ENCODE measurements at places on chromosomes 7 and 10.

GRCh38 chr10:82942286-82943099, 1067.5 kb downstream of the NRG3 start:
- DNase-seq: no peak

DNA sequence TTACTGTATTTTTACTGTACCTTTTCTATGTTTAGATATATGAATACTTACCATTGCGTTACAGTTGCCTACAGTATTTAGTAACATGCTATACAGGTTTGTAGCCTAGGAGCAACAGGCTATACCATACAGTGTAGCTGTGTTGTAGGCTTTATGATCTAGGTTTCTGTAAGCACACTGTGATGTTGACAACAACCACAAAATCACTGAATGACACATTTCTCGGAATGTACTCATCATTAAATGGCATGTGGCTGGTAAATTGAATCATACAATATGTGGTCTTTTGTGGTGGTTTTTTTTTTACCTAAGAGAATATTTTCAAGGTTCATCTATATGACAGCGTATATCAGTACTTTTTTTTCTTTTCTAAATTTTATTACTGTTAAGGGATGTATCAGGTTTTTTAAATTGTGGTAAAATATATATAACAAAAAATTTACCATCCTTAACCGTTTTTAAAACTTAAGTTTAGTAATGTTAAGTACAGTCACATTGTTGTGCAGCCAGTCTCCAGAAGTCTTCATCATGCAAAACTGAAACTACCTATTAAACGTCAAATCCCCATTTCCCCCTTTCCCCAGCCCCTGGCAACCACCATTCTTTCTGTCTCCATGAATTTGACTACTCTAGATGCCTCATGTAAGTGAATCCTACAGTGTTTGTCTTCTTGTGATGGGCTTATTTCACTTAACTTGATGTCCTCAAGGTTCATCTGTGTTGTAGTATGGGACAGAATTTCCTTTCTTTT, 21.5 kb downstream of the BTAF1 start:
- DNase-seq: no peak

DNA sequence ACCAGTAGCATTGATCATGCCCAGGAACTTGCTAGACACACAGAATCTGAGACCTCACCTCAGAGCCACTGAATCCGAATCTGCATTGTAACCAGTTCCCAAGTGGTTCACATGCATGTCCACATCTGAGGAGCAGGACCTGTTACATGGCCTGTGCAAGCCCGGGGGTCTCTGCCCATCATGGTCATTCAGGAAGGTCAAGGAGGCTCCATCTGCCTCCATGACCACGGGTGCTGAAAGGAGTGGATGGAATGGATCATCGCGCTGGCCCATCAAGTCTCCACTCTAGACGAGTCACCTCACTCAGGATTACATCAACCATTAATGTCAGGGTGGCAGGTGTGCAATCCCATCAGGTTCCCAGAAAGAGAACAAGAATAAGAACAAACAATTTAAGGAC, 85.8 kb upstream of the ADAM12 start:
- DNase-seq: no peak

GRCh38 chr7:25187932-25188331, 40.4 kb downstream of the NPVF start:
- DNase-seq: no peak

GRCh38 chr7:66682350-66683093, 53.8 kb downstream of the KCTD7 start:
- no peak for DNase-seq

GRCh38 chr7:42127232-42127622, 109.8 kb downstream of the GLI3 start:
- DNase-seq: no peak

GRCh38 chr10:44261710-44262455, 123.0 kb downstream of the CXCL12 start:
- no peak for DNase-seq

- no peak for DNase-seq
Measured at GRCh38 chr10:34299105-34299611, 515.9 kb downstream of the PARD3 start.

DNA sequence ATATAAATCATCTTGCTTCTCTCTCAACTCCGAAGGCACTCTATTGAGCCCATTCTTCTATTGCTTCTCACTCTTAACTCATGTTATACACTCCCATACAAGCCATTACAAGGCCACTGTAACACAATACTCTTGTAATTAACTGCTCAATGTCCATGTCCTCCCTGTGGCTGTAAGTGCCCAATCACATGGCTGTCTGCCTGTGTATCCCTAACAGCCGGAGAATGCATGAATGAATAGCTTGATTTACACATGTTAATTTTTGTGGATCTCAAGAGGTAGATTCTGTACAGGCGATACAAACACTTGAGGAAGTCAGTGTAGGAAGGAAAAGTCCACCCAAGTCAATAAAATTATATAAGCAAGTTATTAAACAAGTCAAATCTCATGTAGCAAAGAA, 215.6 kb downstream of the DOCK4 start:
- no peak for DNase-seq

Data from T1000 (cell line).